ENCODE measurements at places on chromosomes 2 and 18.

- DNase-seq: no peak
Observed at GRCh38 chr18:12861637-12862036, 22.4 kb downstream of the PTPN2 start.

DNA sequence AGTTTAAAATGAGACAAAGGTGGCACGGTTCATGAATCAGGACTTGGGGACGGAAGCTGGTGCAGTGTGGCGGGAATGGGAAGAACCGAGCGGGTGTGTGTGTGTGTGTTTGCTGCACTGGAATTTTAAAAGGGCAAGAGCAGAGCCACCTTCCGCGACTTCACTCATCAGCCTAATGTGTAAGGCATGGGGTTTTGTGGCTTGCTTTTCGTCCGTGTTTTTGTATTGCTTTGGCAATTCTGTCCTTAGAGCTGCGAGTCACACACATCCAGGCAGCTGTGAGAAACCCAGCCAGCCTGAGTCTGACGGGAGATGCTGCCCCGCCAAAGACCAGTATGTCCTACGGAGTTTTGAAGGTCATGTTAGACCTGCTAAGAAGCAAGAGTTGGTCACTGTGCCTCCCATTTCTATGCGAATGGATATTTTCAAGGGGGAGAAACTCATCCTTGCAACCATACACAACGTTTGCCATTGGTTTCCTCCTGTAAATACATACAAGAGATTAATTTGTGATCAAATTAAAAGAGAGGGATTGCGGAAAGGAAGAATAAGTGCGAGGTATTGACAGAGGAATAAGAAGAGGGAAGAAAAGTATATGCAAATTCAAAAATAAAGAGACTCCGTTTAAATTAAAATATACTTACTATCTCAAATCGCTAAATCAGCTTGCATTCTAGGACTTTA lies 665 bp upstream of the CACNB4 start:
- no peak for DNase-seq

DNA sequence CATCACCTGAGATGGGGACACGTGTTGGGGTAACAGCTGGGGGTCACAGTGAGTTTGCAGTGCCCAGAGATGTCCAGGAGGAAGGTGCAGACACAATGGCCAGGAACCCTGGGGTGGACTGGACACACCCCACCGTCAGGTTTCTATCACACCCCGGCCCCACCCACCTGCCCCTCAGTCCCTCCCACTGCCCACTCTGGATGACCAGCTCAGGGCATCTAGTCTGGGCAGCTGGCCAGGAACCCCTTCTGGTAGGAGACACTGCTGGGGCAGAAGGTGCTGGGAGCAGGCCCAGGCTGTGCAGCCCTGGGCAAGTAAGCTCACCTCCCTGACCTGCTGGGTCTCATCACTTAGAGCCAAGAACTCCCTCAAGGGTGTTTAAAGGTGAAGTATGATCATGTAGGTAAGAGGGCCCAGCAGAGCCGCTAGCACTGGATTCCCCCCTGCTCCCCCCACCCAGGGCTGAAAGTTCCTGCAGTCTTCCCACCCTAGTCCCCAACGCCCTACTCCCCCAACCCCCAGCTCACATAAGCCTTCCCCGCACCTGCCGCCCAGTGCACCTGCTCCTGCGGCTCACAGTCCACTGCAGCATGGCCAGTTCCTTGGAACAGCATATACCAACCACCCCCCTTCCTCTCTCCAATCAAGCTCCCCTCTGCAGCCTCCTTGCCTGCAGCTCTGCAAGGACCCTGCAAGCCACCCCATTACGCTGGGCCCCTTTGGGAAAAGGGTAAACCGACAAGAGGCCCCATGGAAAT lies 17.3 kb downstream of the BIN1 start:
- DNase-seq: no peak

- no peak for DNase-seq
Observed at GRCh38 chr2:216298719-216299495, 73.4 kb downstream of the MARCHF4 start.

- DNase-seq: no peak
Observed at GRCh38 chr2:210584834-210585233, 28.4 kb downstream of the CPS1 start.

DNA sequence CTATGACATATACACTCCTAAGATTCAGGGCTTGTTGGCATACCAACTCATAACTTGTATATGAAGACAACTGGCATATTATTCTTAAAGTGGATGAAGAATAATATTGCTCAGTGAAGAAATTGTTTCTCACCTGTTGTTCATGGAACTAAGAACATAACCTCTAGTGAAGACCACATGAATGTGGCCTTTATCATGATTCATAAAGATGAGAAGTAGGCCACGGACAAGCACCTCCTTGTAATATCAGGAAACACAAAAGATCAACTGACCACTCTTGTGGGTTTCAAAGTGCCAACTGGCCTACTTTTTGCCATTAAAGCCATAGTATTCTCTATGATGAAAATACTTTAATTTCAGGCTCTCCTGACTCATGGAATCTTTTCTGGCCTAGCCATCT lies 407.4 kb downstream of the GRB14 start:
- DNase-seq: no peak

GRCh38 chr18:35378574-35378896 lies 1.4 kb upstream of the ZNF396 start:
- no peak for DNase-seq

DNA sequence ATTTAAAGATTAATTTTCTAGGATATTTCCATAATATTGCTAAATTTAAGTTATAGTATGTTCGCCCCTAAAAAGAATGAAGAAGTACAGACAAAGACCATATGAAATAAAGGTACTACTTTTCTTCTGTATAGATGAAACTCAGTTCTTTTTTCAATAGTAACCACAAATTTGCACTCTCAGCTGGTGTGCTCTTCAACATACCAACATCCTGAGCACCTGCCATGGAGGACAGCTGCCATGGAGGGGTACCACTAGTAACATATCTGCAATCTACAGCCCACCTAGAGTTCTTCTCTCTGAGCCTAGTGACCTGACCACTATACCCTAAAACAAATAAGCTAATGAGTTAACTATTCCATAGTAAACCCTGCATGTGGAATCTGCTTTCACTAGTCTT lies 36.8 kb upstream of the ERCC3 start:
- DNase-seq: no peak

GRCh38 chr2:141162314-141162713 lies 968.5 kb downstream of the LRP1B start:
- no peak for DNase-seq
